ENCODE measurements at places on chromosomes 6 and 20.

- DNase-seq: no peak
Observed at GRCh38 chr6:163526346-163526745, 111.8 kb downstream of the QKI start.

DNA sequence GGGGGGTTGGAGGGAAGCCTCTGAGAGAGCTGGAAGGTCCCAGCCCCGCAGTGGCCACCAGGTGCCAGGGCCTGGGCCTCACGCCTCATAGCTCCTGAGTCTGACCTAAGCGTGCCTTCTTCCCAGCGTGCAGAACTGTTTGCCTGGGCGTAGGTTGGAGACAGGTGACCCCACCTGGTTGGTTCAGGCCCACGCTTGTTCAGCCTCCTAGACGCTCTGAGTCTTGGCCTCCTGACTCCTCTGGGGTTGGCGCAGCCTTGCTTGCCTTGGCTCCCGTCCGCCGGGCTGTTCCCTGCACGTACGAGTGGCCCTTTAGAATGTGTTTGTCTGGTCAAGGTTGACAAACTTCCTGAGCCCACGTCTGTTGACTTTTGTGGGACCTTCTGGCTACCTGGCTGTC is 70.8 kb downstream of the EYA2 start:
- no peak for DNase-seq

GRCh38 chr20:48400009-48400408 is 427.8 kb downstream of the PREX1 start:
- DNase-seq: no peak

DNA sequence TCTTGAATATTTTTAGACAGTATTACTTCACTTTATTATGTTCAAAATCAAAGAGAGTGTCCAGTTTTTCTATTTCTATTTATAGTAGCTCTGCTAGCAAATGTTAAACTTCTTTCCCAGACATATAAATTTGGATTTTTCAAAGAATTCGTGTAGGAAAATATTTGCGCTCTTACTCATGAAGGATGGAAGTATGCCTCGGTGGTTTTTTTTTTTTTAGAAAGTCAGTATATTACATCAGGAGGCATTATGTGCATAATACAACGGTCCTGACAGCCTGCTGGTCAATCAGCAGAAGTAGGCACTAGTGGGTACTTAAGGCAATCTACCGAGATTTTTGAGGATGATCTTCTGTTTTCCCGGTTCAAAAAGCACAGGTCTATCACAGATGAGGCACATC is 249.3 kb downstream of the TBX18 start:
- no peak for DNase-seq

DNA sequence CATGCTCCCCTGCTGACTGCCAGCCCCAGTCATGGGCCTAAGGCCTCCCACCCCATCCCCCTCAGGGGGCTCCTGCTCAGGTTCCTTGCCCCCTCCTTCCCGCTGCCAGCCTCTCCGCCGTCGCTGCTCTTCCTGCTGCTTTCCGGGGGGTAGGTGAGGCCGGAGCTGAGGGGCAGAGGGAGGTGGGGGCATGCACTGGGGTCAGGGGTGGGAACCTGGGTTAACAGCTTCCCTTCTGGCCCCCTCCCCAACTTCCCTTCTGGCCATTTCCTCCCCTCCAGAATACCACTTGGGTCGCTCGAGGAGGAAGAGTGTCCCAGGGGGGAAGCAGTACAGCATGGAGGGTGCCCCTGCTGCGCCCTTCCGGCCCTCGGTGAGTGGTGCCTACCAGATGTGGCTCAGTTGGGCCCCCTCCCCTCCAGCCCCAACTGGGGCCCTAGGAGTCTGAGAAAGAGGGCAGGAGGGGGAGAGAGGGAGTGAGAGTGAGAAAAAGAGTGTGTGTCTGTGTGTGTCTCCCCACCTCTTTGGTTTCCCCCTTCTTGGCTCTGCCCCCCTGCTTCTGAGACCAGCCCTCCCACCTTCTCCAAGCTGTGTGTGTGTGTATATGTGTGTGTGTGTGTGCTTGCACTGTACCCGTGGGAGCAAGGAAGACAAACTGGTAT is 12.1 kb downstream of the SYNGAP1 start:
- no peak for DNase-seq

DNA sequence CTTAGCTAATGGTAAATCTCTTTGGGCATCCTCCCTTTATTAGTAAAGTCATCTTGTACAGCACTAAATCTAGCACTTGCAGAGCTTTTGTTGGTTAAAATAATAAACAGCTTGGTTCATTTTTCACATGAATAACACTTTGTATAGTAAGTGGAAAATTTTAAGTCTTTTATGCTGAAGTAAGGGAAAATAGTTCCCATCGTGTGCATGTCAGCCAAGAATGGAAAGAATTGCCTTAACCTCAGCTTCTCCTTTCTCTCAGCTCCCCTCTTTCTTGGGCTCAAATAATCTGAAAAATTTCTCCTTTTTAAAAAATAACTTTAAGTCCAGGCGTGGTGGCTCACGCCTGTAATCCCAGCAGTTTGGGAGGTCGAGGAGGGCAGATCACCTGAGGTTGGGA is 16.6 kb downstream of the SNRPC start:
- no peak for DNase-seq

DNA sequence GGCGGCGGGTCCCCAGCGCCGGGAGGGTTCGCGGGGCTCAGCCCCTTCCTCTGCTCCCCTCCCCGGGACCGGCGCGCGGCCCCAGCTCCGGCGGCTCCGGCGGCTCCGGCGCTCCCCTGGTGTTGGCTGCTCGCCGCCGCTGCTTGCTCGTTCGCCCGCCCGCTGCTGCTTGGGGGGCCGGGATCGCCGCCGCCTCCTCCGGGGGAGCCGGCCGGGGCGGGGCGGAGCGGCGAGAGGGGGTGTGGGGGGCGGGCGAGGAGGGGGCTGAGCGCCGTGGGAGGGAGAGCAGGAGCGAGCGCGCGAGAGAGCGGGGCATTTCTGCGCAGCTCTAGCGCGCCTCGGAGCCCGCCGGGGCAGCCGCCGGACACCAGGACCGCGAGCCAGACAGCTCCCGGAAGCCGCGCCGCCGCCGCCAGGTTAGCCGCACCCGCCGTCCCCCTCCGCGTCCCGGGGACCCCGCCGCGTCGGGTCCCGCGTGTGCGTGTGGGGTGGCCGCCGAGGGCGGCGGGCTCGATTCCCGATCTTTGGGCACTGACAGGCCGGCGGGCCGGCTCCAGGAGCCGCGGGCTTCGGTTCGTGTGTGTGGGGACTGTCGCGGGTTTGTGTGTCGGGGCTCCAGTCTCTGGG is 62.0 kb upstream of the EPB41L1 start:
- DNase-seq: no peak

DNA sequence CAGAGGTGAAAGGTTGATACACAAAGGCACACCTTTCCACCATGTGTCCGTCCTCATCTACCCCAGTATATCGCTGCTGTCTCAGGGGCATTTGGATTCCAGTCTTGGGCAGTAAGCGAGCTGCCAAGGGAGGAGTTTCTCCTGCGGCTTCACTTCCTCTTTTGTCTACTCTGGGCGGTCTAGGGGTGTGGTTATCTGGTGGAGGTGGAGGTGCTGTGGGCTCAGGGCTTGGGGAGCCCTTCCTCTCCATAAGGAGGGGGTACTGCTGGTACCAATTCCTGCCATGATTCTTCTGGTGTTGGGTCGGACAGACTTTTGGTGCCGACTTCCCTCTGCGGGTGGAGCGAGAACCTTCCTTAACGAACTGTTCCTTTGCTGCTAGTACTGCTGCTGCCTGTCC is 31.9 kb upstream of the FABP7 start:
- no peak for DNase-seq

- no peak for DNase-seq
Observed at GRCh38 chr20:50415516-50416268, 94.5 kb upstream of the PTPN1 start.

- DNase-seq: no peak
Observed at GRCh38 chr20:37989601-37990295, 43.5 kb downstream of the TTI1 start.

DNA sequence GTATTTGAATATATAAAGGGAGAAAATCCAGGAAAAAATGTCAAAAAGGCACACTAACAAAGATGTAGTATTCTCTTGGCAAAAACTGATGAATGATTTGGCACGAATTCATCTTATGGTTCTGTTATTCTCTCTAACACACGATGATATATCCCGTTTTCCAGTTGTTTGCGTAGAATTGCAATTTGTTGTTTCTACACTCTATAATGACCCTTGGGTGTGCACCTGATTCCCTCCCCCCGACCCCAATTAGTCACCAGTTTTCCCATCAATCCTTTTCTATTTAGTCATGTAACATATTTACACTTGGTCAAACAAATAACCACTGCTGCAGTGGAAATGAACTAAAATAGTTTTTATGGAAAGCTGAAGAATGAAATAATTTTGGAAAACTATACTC is 1.5 kb upstream of the ARID1B start:
- no peak for DNase-seq

DNA sequence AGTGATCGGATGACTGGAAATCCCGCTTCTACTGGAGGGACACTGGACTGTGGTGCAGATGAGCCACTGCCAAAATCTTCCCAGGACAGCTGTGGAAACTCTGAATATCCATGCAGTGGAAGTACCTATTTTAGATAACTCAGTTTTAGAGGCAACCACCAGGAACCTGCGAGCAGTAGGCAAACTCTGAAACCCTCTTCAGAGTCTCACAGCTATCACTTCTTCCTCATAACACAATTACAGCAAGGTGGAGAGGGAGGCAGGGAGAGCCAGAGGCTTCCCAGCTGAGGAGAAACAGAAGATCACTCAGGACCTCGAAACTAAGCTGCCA is 322.8 kb upstream of the NT5E start:
- DNase-seq: no peak

DNA sequence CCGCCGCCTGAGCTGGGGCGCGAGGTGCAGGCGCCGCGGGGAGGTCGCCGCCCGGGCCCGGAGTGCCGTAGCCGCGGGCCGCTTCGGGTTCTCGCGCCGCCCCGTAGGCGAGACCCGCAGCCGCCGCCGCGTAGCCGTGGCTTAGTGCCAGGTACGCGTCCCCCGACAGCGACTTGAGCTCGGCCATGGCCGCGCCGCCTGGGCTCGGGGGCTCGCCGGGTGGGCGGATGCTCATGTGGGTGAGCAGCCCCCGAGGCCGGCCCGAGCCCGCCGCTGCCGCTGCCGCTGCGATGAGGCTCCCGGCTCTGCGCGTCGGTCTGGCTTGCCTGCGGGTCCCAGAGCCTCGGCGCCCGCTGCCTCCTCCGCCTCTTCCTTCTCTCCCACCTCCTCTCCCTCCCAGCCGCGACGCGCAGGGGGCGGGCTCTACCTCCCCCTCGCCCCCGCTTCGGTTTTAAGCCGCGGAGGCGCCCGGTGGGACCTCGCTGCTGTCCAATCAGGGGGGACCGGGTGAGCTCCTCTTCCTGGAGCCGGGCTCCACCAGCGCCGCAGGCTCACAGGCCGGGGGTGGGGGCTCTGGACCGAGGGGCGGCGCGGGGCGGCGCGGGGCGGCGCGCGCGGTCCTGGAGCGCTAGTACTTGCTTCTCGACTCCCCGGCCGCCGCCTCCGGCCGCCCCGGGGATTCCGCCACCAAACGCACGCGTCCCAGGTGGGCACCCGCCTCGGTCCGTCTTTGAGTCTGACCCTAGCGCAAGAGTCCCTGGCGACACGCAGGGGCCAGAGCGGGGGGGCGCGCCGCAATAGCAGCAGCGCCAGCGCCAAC is at the start of gene BHLHE23:
Gene BHLHE23, minus strand, starts transcription at position 425 of the 820 bp plus-strand sequence. Its CDS starts 190 bp downstream, at position 235.
- no peak for DNase-seq

- no peak for DNase-seq
Observed at GRCh38 chr6:63525186-63525878, 46.9 kb upstream of the LOC128125822 start.

DNA sequence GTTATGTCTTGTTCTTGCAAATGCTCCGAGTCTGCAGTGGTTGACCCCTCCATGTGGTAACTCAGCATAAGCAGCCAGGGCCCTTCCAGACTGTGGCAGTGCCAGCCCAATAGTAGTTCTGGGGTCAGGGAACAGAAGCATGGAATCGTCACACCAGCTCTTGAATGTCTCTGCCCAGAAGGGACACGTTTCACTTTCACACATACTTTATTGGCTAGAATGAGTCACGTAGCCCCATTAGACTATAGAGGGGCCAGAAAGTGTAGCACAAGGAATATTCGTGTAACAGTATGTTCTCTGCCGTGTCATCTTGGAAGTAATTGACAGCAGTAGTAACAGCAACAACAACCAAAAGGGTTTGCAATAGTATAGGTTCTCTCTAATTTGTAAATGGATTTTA is 254.7 kb downstream of the FARS2 start:
- no peak for DNase-seq

- DNase-seq: no peak
Observed at GRCh38 chr6:21158873-21159272, 434.7 kb upstream of the SOX4 start.

- no peak for DNase-seq
Observed at GRCh38 chr20:63254232-63254605, at the start of gene NKAIN4. NKAIN4 (minus strand) TSS chr20:63254463; CDS start chr20:63254450, 13 bp downstream.

GRCh38 chr20:50953196-50953595 is 5.1 kb downstream of the DPM1 start:
- no peak for DNase-seq

- no peak for DNase-seq
Observed at GRCh38 chr6:125806813-125807212, 16.1 kb downstream of the NCOA7 start.

DNA sequence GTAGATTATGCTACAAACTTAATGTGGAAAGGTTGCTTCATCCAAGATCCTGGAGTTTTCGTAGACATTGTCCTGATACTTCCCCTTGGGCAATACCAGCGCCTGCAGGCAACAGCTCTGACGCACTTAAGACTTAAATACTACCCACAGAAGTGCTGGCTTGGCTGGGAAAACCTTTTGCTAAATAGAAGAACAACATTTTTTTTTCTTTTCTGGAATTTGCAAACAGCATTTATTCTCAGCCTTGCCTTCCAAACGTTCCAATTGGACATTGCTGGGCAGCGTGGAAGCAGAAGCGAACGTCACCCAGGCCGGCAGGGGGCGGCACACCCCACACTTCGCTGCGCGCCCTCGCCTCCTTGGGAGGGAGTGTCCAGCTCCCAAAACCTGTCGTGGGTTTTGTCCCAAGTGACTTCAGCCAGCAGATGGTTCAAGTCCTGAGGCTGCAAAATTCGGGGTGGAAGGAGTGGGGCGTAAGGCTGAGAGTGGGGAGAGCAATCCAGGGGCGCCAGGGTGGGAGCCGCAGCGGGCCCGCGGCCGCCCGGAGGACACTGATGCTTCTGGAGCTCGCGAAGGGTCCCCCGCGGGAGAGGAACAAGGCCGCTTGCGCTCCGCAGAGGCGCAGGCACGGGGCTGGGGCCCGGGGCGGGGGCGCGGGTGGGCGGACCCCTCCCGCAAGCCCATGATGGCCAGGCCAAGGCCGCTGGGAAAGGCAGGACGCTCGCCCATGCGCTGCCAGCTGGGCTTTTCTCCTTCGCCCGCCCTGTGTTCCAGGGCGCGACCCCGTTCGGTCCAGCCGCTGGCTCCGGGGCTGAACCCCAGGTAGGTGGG is 60.8 kb upstream of the MAP3K4 start:
- peak; percentile 52 for DNase-seq

- DNase-seq: no peak
Observed at GRCh38 chr6:75727206-75727605, 21.8 kb upstream of the MYO6 start.

All from stimulated activated CD4-positive, alpha-beta T cell treated with anti-CD3 and anti-CD28 coated beads, Interleukin-12 subunit alpha, Interleukin-12 subunit beta, amount 100 ng/mL, for 48 hours (primary cell).